ENCODE measurements at places on chromosomes 6 and 20.

DNA sequence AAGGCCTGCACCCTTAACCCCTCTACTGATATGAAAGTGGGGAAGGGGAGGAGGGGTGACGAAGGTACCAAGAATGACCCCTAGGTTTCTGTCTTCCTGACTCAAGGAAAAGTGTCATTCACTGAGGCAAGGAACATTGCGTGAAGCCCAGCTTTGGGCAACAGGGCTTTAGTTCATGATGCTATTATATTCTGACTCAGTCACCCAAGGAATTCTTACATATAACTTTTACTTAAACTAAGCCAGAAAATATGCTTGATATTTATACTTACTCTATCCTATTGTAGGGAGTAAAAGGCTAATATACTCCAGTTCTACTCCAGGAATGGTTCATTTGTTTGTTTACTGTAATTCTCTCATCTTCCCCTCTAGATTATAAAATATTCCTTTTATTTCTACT lies 60.5 kb downstream of the DOP1A start:
- DNase-seq: no peak

- no peak for DNase-seq
These were observed 162.2 kb downstream of the SMOC2 start for GRCh38 chr6:168603234-168603633.

DNA sequence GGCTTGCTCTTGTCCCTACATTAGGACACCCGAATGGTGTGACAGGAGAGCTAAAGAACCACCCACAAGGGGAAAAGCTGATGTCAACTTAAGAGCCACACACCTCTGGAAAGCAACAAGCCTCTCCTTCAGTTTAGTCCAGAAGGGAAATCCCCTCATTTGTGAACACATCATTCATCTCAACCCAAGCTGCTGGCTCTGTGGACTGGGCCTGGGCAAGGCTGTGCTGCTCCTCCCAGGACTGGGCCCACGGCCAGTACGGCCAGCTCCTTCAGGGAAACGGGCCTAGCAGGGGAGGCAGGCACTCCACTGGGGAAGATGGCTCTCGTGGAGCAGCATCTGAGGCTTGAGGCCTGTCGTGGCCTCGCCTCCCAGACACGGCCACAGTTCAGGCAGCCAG lies 12.8 kb upstream of the SLC4A11 start:
- no peak for DNase-seq

DNA sequence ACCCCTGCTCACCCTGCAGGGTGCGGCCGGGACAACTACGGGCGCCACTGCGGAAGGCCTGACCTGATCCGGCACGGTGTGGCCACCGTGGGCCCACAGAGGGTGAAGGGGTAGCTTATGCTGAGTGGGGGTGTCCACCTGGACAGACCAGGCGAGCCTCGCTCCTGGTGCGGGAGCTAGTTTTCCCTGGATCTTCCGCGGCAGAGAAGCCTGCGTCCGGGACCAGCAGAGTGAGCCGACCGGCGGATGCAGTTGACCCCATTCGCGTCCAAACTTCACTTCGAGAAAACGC lies 38.2 kb downstream of the NCR2 start:
- no peak for DNase-seq

- DNase-seq: no peak
These were observed 168.3 kb upstream of the SPACA1 start for GRCh38 chr6:87879132-87879861.

GRCh38 chr6:42448927-42449659 lies 2.6 kb downstream of the TRERF1 start:
- no peak for DNase-seq

- DNase-seq: no peak
These were observed 58.4 kb downstream of the TRIM38 start for GRCh38 chr6:26021001-26021349.

DNA sequence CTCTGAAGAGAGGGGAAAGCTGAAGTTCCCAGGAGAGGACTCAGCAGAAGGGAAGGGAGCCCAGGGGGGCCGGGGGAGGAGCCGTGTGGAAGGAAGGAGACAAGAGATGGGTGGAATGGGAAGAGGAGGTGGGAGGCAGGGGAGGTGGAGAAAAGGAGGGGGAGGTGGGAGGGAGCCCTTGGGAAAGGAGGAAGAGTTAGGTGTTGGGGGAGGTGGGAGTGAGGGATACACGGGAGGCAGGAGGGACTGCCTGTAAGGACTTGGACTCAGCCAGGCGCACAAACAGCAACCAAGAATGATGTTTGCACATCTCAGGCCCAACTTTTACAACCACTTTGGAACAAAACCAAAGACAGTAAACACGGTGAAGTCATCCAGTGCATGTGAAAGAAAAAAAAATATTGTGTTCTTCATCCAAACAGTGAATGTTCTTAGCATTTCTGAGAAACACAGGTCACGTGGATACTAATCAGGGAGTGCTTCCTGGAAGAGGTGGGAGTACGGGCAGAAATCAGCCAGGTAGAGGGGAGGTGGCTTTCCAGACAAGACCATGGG lies 17.4 kb upstream of the LSM14B start:
- no peak for DNase-seq

DNA sequence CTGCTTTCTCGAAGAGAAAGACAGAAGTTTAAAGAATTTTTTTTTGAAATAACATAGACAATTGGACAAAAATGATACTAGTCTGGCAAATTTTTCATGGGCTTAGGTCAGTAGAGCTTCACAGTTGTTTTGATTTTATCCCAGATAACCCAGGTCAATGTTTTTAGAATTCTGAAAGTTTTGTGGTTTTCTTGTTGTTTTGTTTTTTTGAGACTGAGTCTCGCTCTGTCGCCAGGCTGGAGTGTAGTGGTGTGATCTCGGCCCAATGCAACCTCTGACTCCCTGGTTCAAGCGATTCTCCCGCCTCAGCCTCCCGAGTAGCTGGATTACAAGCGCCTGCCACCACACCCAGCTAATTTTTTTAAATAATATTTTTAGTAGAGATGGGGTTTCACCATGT lies 22.8 kb downstream of the KIF13A start:
- DNase-seq: no peak

- no peak for DNase-seq
These were observed 5.5 kb downstream of the SFT2D1 start for GRCh38 chr6:166336847-166337246.

- no peak for DNase-seq
These were observed 24.7 kb upstream of the KCNK16 start for GRCh38 chr6:39347206-39347605.

DNA sequence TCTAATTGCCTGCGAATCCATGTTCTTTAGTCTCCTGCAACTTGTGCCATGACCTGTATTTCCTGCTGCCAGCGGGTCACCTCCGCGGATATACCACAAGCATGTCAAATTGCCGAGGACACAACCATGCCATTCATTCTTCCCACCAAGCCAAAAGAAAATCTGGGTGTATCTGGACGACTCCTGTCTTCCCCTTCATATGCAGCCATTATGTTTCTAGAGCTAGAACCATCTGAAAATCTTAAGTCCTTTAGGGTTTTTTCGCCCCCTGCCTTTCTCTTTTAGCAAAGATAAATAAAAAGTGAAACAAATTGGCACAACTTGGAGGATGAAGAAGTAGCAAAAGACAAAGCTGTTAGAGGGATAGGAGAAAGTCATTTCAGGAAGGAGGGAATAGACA lies 242.6 kb downstream of the ARID1B start:
- no peak for DNase-seq

DNA sequence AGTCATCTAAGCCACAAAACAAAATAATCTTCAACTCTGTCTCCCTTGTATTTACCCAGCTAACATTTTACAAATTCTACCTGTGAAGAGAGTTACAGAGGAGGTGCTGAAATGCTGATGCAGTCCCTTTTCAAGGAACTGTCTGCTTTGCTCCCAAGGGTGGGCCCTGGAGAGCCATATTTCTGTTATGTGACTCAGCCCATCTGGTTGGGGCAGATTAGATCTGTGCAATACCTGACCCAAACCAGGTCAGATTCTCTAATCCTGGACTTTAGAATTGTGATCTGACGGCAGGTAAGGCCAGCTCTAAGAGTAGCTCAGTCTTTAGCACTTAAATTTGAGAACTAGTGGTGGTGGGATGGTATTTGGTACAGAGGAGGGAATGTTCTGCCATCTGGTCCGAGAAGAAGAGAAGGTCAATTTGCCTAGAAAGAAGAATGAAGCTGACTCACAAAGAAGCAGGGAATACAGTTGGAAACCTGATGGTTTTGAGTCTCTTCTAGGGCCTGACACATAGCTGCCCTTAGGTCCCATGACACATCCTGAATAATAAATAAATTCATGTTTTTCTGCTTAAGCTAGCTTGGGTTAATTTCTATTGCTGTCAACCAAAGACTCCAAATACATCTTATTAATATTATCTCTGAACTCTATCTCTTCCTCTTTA lies 8.1 kb downstream of the ZNF311 start:
- DNase-seq: no peak

GRCh38 chr6:63188828-63189227 lies 22.4 kb upstream of the FKBP1C start:
- DNase-seq: no peak

GRCh38 chr6:35294308-35294945 lies 3.2 kb upstream of the DEF6 start:
- no peak for DNase-seq

DNA sequence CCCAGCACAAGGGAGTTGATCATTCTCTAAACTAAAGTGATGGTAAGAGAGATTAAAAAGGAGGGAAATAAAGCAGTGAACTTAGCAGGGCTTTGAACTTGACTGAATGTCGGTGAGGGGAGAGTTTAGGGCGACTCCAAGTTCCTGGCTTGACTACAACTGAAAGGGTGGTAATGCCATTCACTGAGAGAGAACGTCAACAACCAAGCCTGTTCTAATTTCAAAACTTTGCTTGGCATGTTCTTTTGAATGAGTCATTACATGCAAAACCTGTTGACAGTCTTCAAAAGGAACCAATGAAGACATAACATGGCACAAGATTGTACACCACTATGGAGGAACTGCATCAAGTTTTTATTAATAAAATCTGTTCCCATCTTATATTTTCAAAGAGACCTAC lies 10.3 kb upstream of the MYB start:
- no peak for DNase-seq
